CD4-positive, alpha-beta T cell treated with Interleukin-12 subunit alpha and Interleukin-12 subunit beta, for 1 hour (primary cell): ENCODE measurements at places on chromosomes 12 and 14.

GRCh38 chr12:46825591-46826414, at the start of gene SLC38A4:
Gene SLC38A4, minus strand, starts transcription at chr12:46825997. Its CDS starts 32,926 bp downstream, at chr12:46793071.
- DNase-seq, result no peak

DNA sequence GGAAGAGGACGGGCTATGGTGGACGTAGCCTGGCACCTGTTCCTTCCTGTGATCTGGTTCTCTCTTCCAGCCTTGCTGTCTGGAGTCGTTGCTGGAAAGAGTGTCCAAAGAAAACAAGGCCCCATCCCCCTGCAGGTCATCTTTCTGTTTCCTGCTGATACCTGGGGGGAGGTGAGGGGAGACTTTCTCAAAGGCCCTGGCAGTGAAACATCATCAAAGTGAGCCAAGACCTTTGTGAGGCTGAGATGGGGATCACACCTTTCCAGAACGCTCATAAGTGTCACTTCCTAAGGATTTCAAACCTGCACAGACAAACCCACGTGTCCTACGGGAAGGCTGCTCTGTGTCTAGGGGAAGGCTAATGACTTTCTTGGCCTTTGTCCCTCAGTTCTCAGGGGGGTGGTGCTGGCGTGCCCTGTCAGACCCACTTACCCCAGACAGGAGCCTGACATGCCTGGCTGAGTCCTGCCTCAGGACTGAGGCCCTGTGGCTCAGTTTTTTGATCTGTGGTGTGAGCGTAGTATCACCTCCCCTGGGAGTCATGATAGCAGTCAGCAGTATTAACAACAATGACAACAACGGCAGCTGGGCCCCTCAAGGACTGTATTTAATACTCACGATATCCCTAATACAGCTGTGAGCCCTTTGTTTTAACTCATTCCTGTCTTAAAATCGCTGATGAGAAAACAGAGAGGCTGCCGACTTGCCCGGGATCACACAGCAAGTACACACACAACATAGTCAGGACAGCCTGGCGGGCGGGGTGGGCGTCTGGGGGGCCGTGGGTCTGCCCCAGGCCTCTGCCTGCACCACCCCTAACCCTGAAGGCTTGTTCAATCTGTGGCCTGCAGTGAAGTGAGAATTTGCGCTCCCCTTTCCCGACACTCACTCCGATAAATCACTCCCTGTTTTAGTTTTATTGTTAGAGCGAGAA, 235.2 kb downstream of the SLC41A2 start:
- no peak for DNase-seq

GRCh38 chr12:117277875-117278274, 83.6 kb downstream of the NOS1 start:
- DNase-seq, result no peak

GRCh38 chr12:61291647-61292046, 968.6 kb upstream of the USP15 start:
- no peak for DNase-seq

- DNase-seq, result no peak
Observed at GRCh38 chr14:28761438-28762291, 4.9 kb upstream of the FOXG1 start.

- DNase-seq, result peak; percentile 57
Observed at GRCh38 chr14:34628681-34629135, 1.2 kb downstream of the SNX6 start.

DNA sequence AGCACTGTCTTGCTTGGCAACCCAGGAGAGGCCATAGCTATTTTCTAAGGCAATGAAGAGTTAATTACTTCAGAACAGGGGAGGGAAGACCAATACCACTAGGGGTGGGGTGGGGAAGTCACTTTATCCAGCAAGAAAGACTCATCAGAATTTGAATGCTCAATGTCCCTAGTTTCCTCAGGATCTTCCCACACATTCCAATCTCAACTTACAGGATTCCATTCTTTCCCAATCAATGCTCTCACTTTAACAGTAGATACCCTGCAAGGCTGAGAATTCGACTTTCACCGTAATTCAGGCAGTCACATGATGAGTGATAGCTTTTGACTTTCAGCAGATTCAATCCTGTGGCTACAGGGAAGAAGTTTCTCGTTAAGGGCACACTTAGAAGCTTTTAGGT, 526.6 kb upstream of the SEL1L start:
- DNase-seq, result no peak

DNA sequence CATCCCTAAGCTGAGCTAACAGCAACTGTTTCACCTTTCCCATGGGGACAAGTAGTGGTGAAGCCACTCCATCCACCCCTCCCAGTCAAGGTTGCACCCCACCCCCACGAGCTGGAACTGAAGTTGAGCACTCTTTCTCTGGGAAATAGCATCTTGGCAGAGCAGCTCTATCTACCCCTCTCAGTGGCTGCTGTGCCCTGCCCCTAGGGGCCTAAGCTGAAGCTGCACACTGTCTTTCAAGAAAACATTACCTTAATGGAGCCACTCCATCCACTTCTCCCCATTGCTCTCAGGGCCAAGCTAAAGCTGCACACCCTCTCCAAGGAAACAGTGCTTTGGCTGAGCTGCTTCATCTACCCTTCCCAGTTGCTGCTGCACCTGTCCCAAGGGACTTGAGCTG, 170.6 kb upstream of the CCDC196 start:
- no peak for DNase-seq

DNA sequence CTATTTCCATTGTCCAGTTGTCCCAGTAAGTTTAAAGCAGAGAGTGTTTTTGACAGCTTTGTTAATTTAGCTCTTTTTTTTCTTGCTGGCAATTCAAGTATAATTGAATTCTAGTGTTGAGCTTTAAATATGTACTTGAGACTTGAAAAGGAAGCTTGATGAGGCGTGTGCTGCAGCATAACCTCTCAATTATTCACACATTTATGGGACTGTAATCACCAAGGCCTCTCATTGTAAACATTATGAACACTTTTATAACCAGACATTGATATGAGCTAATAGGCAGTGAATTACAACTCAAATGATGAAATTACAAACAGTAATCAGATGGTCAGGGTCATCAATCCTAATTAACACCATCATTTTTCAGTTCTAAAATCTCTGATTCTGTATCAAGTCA, 378.0 kb upstream of the DDHD1 start:
- DNase-seq, result no peak

GRCh38 chr12:131905081-131905629, 10.7 kb downstream of the ULK1 start:
- no peak for DNase-seq

GRCh38 chr12:8639936-8640335, 22.7 kb downstream of the MFAP5 start:
- no peak for DNase-seq

DNA sequence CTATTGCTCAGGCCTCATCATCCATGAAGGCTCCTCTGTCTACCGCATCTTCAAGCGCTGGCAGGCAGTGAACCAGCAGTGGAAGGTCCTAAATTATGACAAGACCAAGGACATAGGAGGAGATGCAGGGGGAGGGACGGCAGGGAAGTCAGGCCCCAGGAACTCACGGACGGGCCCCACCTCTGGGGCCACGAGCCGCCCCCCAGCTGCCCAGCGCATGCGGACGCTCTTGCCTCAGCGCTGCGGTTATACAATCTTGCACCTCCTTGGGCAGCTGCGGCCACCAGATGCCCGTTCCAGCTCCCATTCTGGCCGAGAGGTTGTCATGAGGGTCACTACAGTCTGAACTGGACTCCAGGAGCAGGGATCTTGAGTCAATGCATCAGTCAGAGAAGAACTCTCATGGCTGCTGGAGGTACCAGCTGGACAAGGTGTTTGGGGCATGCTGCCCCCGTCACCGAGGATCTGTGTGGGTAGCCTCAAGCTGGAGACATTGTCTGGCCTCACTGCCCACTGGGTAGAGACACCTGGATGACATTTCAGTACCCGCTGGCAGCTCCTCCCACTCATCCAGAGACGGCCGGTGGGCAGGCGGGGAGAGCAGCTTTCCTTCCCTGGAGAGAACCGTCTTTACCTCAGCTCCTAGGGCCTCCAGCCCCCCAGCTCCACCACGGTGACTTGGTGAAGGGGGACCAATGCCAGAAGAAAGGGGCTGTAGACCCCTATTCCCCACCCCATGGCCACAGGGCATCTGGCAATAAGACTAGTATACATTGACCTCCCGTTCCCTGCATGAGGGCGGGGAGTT, 3.9 kb downstream of the MARCHF9 start:
- no peak for DNase-seq

DNA sequence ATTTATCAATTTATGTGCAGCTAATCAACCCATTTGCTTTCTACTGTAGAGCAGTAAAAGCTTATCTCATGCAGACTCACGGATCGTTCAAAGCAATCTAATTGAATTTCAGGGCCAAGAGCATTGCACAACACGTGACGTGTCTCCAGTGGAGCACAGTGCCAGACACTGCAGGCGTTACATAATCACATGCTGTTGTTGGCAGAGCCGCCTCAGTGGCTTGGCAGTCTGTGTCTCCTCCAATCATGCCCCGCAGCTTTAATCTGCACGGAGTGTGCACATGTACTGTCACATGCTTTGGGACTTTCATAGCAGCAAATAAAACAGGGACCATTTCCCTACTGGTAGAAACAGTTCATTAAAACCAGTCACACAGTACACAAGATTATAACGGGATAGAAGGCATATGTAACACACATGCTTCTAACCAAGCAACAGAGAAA, 309.3 kb downstream of the ITPR2 start:
- DNase-seq, result no peak

GRCh38 chr12:122795807-122796206, 21.4 kb downstream of the CCDC62 start:
- DNase-seq, result no peak

DNA sequence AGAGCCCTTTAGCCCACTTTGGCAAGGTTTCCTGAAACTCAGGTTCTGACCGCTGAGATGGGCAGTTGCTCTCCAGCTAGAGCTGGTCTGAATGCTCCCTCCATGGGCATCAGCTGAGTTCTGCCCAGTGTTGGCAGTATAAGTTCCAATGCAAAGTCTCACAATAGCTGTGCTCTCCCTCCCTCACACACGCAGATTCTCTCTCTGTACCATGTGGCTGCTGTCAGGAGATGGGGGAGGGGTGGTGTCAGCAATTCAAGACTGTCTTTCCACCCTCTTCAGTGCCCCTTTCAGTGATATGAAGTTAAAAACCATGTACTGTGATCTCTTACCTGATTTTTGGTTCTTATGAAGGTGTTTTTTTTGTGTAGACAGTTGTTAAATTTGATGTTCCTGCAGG, 164.3 kb upstream of the PLEKHA5 start:
- no peak for DNase-seq

DNA sequence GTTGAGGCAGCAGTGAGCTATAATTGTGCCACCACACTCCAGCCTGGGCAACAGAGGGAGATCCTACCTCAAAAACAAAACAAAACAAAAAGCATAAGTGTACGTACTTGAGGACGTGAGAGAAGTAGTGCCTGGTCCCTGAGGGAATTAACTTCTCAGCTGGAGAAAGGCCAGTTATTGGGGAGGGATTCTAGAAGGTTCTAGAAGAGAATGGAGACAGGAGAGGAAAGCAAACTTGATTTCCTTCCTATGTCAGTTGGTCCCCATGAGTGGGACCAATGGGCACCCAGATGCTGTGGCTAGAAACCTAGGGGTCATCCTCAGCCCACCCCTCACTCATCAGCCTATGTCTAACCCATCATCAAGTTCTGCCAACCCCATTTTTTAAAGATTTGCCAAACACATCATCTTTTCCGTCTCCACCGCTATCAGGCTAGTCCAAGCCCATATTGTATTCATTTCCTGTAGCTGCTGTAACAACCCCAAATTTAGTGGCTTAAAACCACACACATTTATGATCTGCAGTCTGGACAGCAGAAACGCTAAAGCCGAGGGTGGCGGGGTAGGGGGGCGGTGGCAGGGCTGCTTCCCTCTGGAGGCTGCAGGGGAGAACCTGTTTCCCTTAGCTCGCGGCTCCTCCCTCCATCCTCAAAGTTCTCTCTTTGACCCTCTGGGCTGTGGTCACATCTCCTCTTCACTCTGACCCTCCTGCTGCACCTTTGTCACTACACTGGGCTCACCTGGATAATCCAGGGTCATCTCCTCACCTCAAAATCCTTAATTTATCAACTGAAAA, 7.2 kb upstream of the RBM19 start:
- DNase-seq, result no peak

DNA sequence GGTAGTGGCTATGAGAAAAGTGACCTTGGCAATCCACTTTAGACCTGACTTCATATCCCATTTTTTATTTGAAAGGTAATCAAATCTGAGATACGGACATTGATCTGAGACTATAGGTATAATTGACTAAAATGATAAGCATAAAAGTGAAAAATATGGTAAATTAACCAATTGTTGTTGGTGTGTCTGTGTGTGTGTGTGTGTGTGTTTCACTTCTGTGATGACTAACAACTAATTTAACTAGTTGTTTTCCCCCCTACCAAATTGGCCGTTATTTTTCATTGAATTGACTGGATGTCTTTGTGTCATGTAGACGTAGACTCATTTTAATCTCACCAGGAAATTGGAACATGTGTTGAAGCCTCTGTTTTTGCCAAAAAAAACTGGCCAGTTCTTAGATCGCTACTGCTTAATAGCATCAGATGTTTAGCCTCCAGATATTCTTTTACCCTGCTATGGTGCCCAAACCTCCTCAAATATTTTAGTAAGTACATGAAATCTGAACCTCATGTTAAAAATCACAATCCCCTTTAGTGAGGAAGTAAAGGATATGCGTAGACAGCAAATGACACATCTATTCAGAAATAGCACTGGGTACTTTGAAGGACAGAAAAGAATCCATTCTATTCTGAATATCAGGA, 395.0 kb downstream of the EGLN3 start:
- DNase-seq, result no peak

DNA sequence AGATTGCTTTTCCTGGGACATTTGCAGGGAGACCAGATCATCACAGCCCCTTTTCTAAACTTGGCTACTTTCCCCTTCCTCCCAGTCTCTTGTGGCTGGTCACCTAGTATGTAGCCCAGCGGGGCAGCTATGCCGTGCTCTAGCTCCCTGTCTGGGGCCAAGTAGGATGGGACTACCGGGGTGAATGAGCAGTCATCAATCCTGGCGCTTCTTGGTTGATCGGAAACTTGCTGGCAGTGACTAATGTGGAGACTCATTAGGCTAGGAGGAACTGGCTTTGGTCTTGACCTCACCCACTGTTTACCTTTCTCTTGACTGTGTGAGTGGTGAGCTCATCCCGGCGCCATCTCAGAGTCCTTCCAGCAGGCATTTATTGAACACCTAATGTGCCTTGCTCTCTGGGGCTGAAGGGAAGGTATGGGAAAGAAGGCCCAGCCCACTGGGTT, 15.9 kb downstream of the PLEKHG3 start:
- no peak for DNase-seq

DNA sequence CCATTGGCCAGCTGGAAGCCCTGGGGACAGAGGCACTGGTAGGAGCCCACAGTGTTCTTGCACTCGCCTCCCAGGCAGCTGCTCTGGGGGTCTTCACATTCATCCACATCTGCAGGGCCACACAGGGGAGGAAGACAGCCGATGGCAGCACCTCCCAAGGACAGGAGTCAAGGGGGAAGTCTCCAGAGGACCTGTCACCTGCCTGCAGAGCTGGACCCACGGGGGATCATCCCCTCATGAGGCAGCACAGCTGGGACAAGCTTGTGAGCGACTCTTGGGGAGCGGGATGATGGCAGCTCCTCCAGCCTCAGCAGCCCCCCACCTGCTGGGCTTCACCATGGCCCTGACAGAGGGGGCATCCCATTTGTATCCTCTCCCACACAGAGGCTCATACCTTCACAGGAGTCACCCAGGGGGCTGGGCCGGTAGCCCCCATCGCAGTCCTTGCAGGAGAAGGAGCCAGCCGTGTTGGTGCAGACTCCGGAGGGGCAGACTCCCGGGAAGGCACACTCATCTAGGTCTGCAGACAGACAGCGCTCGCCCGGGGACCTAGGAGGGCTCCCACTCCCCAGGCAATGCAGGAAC, 15.4 kb downstream of the ISCA2 start:
- no peak for DNase-seq
